ENCODE measurements at places on chromosomes 2 and 18.

GRCh38 chr2:46267616-46268015, 29.6 kb upstream of the EPAS1 start:
- DNase-seq = no peak

GRCh38 chr18:32437100-32437834, 33.4 kb downstream of the GAREM1 start:
- DNase-seq = no peak

DNA sequence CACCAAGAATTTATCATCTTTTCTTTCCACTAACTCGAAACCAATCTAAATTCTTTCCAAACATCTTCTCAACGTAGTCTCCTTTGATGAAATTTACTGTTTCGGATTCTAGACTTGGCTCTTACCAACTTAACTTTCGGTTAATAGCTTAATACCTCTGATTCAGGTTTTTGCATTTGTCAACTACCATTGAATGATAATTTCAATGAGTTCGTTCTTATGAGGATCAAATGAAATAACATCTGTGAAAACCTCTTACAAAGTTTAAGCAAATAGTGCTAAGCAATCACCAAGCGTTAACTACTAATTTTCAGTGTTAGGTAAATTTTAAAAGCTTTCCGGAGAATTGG, 593 bp upstream of the NRBP1 start:
- DNase-seq = no peak

DNA sequence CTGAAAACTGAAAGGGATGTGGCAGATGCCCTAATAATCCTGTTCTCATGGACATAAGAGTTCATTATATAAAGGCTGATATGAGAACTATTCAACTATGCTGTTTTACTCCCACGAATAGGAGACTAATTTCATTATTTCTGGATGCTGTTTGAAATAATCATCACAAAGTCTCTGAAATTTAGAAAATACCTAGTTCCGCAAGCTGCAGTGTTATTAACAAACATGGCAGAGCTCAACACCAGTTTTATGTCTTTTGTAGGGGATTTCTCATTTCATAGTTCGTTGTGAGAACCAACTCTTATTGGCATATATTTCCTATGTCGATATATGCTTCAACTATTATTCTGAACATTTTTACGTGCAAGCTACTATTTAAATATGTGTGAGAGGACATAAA, 200.3 kb upstream of the SLC8A1 start:
- no peak for DNase-seq

DNA sequence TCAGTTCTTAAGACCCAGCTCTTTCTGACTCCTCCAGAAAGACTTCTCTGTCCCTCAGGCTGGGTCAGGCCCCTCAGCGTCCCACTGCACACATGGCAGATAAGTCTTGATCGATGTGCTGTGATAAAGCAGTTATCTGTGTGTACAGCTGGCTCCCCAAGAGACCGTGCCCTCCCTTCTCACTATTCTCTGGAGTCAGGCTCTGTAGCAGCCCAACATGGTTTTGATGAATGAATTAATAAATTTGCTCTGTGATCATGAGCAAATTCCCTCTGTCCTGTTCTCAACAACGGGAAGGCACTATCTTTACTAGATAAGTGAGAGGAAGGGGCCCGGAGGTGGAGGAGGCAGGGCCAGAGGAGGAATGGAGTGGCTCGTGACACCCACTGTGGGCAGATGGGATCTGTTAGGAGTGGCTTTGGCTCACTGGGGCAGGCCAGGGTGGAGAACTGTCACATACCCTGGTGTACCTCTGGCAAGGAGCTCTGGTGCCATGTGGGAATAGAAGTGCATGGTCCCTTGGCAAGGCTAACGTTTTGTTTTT, 48.3 kb downstream of the ZFP36L2 start:
- no peak for DNase-seq

DNA sequence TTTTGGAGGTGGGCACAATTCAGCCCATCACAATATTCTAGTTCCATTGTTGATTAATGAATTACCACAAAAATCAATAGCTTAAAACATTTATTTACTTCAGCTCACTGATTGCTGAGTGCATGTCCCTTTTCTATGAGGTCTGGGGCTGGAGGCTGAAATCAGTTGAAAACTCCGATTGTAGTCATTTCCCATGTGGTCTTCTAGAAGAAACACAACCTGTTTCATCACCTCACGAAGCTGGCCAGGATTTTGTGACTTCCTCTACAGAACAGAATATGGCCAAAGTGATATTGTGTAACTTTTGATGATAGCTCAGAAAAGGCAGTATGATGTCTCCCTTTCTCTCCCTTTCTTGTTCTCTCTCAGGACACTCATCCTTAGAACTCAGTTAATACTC, 44.1 kb upstream of the CYRIA start:
- no peak for DNase-seq

DNA sequence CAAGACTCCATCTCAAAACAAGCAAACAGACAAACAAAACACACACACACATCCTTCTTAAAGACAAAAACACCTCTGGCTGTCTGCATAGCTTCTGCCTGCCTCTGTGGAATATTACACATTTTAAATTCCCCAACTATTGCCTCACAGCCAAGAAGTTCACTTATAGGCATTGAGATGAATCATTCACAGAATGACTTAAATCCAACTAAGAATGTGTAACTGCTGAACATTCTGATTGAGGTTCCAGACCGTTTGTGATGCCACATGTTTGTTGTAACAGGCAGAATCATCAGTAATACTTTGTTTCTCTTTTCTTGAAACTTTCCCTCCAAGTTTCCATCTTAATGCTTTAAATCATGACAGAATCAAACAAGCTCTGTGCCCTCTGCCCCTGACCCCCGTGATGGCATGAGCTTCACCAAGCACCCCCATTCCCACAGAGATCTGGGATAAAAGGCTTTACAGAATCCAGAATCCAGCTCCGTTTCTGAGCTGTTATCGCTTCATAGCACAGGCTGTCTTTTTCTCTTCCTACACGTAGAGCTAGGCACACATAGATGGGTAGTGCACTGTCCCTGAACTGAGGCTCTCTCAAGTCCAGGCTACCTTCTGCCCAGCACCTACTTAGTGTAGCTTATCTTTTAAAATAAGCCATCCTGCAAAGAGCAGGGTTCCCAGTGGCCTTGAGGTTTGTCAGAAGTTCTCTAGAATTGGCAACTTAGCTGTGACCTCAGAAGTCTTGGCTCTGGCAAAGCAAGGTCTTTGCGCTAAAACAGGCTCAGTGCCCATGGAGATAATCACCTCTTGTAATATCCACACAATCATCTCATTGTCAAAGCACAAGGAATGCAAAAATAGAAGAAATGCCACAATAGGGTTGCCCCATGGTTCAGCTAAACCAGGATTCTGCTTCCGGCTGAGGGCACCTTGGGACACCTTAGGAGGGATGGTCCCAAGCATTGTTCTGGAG, 32.9 kb downstream of the EPAS1 start:
- DNase-seq = no peak

- DNase-seq = no peak
These were observed 40.4 kb upstream of the FAM124B start for GRCh38 chr2:224442071-224442967.

GRCh38 chr2:162164802-162165201, 12.8 kb upstream of the GCG start:
- no peak for DNase-seq

GRCh38 chr2:157843935-157844334, 32.2 kb downstream of the ACVR1 start:
- no peak for DNase-seq

GRCh38 chr2:41913311-41913710, 134.5 kb upstream of the PKDCC start:
- no peak for DNase-seq

GRCh38 chr2:148048475-148049221, 27.8 kb downstream of the MBD5 start:
- no peak for DNase-seq

GRCh38 chr2:31674446-31674845, 93.7 kb upstream of the SRD5A2 start:
- no peak for DNase-seq

- DNase-seq = no peak
These were observed 67.0 kb upstream of the TNFRSF11A start for GRCh38 chr18:62258093-62258492.

DNA sequence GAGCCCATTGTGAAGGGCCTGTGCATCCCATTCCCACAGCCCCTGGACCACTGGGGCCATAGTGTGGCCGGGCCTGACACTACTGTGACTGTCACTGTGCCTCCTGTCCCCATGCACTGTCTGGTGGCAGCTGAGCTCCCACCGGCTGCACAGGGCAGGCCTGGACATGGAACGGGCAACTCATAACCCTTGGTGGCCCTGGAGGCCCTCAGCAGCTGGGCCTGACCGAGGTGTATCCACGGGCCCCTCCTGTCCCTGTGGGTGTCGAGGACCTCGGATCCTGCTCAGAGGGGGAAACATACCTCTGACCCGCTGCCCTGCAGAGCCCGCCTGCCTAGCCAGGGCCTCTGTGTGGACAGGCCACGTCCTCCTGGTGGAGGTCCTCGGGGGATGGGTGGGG, 7.8 kb upstream of the GAL3ST2 start:
- DNase-seq = no peak

DNA sequence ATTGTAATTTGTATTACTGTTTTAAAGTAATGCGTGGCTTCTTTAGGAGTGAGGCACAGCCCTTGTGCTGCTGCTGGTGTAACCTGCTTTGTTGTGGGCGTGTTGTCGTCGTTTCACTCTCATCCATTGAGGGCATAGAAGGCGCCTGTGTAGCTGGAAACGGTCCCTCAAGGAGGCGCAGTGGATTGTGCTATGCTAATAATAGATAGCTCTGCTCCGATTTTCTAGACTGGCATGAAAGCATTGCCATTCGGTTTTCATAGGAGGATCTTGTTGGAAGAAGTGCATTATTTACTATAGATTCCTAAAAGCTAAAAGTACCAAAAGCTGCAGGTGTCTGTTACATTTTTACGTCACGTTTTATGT, 17.9 kb downstream of the RAB12 start:
- no peak for DNase-seq

- no peak for DNase-seq
These were observed 59.9 kb downstream of the SUMO1 start for GRCh38 chr2:202178346-202178958.

GRCh38 chr18:24968238-24968775, 383.7 kb downstream of the ZNF521 start:
- DNase-seq = no peak

GRCh38 chr2:237673130-237674001, 46.0 kb downstream of the LRRFIP1 start:
- peak; percentile 70 for DNase-seq

DNA sequence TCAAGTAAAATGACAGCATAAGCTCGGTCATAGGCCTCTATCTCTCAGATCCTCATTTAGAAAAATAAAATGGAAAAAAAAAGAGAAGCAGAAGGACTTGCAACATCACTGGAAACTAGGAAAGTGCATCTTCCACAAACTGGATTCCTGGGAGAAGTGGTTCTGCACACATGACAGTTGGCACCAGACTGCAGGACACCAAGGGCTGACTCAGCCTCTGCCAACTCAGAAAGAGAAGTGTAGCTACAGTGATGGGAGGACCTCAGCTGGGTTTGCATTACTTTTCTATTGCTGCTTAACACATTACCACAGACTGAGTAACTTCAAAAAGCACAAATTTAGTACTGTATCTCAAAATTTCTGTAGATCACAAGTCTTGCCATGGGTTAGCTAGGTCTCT, 409.5 kb upstream of the GCFC2 start:
- no peak for DNase-seq

GRCh38 chr2:160376576-160376975, 117.0 kb downstream of the RBMS1 start:
- DNase-seq = no peak

GRCh38 chr18:41484069-41484468, 471.0 kb upstream of the PIK3C3 start:
- peak; percentile 36 for DNase-seq

GRCh38 chr2:237978058-237978712, 11.4 kb downstream of the UBE2F start:
- no peak for DNase-seq

DNA sequence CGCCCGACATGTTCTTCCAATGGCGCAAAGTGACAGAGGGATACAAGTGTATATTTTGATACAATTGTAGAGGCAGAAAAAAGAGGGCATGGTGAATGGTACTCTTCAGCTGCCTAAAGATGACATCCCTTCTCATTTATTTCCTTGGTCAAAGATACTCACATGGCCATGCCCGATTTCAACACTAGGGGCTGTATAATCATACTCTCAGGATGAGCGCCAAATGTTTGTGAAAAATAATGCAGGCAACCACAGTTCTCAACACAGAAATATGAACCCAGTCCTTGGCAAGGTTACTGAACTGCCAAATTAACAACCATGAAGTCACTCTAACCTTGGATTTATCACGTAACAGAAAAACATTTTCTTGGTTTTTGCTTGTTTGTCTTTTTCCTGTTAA, 204.4 kb downstream of the CCDC102B start:
- no peak for DNase-seq

GRCh38 chr2:212646698-212647366, 108.2 kb upstream of the ERBB4 start:
- DNase-seq = no peak

DNA sequence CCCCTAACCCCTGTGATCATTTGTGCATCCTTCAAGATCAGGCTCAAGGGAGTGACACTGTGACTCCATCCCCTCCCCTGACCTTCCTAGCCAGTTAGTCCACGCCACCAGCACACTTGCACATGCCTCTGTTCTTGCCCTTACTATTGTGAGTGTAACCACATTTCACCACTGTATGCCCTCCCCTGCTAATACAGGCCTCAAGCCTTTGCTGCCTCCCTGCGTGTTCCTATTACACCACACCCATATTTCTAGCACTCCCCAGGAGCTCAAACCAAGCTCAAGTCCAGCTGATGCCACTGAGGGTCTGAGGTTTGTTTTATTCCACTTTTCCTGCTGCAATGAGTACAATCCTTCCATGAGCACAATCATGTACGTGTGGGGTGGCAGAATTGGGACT, 288.9 kb upstream of the FBXO11 start:
- no peak for DNase-seq

GRCh38 chr2:190996338-190996946, 17.5 kb downstream of the STAT1 start:
- DNase-seq = no peak

GRCh38 chr18:52636536-52636935, 296.5 kb downstream of the DCC start:
- DNase-seq = no peak

DNA sequence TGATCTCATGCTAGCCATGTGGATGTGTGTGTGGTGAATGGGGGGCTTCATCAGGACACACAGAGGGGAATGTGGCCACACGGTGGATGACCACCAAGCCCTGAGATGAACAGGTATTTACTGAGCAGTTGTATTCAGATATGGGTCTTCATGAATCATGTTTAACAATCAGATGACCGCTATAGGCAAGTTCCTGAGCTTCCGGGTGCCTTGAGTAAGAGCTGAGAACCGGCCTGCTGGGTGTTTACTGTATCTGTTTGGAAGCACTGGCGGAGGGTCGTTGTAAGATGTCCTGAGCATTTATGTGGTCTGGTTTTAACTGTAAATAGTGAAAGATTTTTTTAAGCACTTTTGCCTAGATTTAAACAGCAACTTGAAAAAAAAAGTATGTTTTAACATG, 43.9 kb downstream of the BOLA3 start:
- DNase-seq = no peak

GRCh38 chr2:46999857-47000678, 84.5 kb upstream of the MCFD2 start:
- DNase-seq = no peak

- DNase-seq = no peak
These were observed 86.5 kb upstream of the PPP1CB start for GRCh38 chr2:28665041-28665704.
